CD4-positive, alpha-beta memory T cell (primary cell): ENCODE measurements at places on chromosomes 12 and 14.
A peak's percentile ranks its signal among the peaks of the same experiment; 100 is the strongest.

DNA sequence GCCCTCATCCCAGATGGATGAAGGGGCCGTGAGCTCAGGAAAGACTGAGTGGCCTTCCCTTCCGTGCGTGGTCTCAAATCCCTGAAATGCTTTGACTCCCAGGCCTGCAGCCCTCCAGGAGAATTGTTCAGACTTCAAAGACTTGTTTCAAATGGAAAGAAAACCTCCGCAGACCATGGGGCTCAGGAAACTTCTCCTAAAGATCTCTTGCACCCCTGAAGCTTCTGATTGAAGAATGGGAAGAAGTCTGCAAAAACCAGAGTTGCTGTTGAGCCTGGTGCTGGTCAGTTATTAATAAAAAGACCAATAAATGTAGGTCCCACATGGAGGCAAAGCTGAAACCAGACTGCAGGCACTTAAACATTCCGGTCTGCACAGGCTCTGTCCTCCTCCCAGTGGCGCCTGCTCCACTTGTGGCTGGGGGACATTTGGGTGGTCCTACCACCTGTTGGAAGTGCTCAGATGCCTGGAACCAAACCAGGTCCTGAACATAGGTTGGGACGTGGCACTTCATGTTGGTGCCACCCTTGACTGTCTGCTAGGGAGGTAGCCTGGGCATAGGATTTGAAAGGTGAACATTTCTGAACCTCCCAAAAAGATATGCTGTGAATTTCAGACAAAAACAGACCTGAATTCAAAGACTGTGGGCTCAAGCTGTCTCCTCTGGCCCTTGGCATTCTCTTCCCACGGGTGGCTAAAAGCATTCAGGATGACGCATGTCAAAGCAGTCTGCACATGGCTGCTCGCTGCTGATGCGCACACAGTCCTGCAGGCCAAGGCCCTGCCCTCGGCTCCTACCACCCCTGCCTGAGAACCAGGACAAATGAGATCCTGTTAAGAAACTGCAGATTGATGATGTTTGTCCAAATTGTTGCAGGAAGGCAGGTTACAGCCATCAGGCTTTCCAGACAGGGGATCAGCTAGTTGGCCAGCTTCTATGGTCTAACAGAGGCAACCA is 36.2 kb upstream of the MEG3 start:
- no peak for DNase-seq

DNA sequence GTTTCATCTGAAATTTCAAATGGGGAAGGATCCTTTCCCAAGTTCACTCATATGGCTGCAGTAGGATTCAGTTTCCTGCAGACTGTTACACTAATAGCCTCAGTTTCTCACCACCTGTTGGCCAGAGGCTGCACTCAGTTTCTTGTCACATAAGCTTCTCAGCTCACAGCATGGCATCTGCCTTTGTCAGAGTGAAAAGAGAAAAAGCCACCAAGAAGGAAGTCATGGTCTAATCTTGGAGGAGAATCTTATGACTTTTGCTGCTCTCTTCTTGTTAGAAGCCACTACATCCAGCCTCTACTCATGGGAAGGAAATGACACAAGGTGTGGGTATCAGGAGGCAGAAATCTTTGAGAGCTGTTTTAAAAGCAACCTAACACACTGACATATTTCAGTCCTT is 39.4 kb upstream of the BTG1 start:
- DNase-seq: peak; percentile 61

DNA sequence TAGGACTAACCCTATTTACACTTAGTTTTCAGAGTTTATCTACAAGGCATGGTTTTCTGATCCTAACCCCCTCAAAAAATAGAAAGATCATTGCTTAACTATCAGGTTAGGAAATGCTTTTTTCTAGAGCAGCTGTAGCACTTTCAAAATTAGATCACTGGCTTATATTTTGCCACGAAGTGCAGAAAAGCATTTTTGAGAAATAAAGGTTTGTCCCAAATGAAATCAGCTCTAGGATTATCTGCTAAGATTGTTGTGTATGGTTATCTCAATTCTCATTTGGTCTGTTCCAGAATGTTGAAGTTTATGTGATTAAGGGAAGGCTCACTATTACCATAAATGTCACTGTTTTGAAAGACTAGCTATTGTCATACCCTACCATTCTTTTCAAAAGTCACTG is 9.8 kb upstream of the DYRK4 start:
- no peak for DNase-seq

DNA sequence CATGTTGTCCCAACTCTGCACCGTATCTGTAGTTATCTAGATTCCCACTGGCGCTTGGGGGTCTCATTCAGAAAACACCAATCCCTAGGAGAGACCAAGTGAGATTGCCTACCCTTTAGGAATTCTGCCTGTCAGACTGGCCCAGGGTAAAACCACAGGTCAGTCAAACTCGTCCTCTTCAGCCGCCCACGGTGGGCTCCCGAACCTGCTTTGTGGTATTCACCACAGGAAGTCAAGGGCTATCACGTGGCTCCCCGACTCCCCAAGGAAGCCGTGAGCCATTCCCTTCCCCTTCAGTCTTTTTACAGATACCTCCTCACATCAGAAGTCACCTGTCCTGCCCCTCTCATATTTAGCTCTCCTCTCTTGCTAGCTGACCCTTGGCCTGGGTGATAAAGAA is 159.9 kb downstream of the EGLN3 start:
- no peak for DNase-seq

GRCh38 chr12:107873223-107873622 is 98.7 kb downstream of the ASCL4 start:
- no peak for DNase-seq

GRCh38 chr14:68574906-68575305 is 218.0 kb downstream of the ZFP36L1 start:
- no peak for DNase-seq

DNA sequence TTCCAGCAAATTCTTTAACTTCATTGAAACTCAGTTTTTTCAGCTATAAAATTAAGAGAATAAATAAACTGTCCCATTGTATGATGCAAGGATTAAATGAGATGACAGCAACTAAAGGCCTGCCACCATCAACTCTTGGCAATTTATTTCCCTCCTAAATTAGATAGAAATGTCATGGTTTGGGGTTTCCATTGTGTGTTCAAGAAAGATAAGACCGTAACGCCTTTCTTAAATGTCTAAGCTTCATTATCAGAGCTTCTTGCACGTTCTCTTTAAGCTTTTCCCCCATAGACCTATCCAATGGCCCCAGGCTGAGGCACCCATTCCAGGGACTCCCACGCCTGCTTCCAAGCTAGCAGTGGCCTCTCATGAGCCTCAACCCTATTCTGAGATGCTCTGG is 281.9 kb downstream of the CACNA1C start:
- DNase-seq: no peak

DNA sequence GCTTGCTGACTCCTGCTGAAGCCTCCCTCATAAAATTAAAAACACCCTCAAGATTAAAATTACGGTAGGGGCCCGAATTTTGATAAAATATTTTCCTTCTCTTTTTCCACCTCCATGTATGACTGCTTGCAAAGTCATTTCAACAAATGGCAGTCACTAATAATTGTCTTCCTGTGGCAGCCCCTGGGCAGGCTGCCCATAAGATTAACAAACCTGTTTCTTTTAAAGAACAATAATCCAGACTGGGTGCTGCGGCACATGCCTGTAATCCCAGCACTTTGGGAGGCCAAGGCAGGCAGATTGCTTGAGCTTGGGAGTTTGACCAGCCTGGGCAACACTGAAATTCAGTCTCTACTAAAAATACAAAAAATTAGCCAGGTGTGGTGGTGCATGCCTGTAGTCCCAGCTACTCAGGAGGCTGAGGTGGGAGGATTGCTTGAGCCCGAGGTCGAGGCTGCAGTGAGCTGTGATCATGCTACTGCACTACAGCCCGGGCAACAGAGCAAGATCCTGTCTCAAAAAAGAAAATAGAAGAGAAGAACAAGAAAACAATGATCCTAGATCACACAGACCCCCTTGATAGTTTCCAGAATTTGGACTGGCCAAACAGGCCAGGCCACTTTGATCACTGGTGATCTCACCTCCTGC is 8.7 kb downstream of the SAV1 start:
- DNase-seq: no peak

DNA sequence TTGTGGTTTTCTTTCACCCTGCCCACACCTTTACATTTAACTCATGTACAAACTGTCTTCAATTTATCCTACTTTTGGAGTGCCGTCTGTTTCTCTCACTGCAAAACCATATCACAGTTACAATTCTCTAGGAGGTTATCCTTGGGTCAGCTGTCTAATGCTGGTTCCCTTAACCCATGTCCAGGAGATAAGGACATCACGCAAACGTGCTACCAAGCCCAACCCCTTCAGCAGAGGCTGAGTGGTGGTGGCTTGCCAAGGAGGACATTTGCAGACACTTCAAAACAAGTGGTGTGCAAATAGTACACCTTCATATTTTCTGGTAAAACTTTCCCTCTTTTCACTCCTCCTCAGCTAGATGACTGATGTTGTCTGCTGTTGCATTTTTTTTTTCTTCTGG is 167.9 kb downstream of the PAX9 start:
- DNase-seq: no peak

DNA sequence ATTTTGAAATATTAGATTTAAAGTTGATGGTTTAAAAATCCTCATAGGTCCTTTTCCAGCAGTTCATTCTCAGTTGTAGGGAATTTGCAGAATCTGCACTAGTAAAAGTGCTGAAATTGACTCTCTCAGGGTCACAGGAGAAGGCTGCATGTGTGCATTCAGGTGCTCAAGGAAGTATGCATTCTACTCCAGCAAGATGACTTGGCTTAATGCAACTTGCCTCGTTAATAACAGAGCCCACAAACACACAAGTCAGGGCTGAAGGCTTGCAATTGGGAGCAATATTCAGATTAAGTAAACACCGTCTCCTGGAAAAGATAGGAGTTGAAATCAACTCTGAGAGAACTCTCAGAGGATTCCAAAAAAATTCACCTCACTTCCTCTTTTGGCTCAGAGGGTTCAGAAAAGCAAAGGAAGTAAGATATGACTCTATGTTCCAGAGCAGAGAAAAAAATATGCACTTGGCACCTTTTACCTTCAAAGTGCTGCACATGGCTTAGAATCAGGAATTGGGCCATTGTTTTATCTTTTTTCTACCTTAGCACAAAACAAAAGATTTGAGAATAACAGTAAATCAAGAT is 406.3 kb upstream of the DCN start:
- DNase-seq: no peak

GRCh38 chr14:74141703-74142102 is 56.9 kb downstream of the LIN52 start:
- no peak for DNase-seq

GRCh38 chr12:50402264-50403000 is 1.7 kb downstream of the LARP4 start:
- DNase-seq: no peak

- DNase-seq: no peak
Observed at GRCh38 chr12:51128919-51129318, 44.0 kb downstream of the TFCP2 start.

GRCh38 chr12:26769611-26770010 is 63.4 kb downstream of the ITPR2 start:
- DNase-seq: no peak

- DNase-seq: no peak
Observed at GRCh38 chr12:52900896-52901714, 3.8 kb downstream of the KRT8 start.

DNA sequence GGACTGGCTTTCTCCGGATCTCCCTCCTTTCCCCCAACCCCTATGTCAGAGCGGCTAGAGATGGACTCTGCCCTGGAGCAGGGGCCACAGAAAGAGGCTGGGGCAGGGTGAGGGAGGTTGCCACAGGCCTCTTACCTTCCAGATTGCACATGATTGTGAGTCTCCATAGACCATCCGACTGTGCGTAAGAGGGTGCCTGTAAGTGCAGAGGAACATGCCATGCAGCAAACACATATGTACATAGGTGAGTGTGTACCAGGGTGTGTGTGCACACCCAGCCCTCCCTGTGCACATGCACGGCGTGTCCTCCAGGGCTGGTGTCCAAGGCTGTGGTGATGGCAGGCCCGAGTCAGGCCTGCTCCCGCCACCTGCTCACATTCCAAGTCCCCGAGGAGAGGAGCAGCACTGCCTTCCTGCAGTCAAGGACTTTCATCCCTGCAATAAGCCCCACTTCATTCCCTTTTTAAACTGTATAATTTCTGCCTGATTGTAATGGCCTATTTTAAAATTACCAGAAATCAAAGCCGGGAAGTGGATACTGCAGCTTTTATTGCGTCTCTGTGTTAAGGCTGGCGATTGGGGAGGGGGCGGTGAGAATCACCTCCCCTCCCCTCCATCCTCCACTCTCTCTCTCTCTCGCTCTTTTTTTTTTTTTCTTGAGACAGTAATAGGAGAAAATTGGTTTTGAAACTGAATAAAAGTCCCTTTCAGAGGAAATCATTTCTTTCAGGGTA is 28.5 kb downstream of the FAM222A start:
- no peak for DNase-seq

- DNase-seq: no peak
Observed at GRCh38 chr12:88816201-88816600, 235.9 kb upstream of the KITLG start.

DNA sequence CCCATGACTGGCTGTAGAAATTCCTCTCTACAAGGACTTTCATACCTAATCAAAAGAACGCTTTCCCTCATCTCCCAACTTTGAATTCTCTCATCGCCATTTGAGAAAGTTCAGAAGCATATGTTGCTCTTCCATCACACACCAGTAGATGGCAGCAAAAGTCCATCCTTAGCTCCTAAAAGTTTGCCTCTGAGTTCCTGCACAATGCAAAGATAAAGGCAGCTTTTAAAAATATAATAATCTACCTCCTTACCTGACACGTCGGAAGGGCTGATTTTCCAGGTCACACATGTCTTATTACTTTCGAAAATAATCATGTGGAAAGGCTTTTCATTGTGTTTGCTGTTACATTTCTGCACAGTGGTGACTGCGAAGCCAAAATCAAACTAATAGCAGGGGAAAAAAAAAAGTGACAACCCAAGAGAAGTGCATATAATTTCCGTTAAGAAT is 456.7 kb upstream of the SEL1L start:
- DNase-seq: peak; percentile 11

- no peak for DNase-seq
Observed at GRCh38 chr12:278046-278445, 15.4 kb upstream of the SLC6A13 start.

DNA sequence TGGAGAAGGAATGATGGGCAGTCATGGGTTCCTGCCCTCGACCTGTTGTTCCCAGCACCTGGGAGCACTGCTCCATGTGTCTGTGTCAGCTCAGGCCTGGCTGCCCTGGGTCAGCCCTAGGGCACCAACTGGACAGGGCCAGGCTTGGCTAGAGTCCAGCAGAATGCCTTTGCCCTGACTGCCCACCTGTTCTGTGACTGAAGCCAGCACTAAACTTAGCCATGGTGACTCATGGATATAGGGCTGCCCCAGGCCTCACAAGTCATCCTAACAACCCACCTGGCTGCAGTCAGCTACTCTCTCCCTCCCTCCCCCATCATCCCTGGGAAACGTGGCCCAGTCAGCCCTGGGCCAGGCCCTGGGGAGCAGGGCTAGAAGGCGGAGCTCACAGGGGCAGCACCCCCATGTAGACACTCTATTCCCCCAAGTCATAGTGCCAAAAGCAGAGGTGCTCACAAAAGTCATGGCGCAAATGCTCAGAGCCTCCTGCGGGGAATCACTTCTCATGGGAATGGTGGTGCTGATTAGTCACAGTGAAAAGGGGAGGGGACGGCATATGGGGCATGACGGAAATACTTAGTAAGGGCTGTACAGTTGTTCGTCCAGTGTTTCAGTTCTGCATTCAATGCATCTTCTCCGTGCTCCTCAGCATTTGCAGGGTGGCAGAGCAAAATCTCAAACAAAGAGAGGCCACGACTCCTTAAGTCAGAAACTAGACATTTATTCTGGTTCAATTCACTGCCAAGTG is 52.0 kb upstream of the NTF3 start:
- no peak for DNase-seq

GRCh38 chr12:1171657-1172408 is 180.8 kb downstream of the ERC1 start:
- no peak for DNase-seq

- no peak for DNase-seq
Observed at GRCh38 chr14:84298663-84299195, 1231.2 kb upstream of the FLRT2 start.
